ENCODE measurements at places on chromosomes 7 and 10.

- no peak for DNase-seq
Observed at GRCh38 chr7:159061674-159062212, 82.9 kb downstream of the VIPR2 start.

DNA sequence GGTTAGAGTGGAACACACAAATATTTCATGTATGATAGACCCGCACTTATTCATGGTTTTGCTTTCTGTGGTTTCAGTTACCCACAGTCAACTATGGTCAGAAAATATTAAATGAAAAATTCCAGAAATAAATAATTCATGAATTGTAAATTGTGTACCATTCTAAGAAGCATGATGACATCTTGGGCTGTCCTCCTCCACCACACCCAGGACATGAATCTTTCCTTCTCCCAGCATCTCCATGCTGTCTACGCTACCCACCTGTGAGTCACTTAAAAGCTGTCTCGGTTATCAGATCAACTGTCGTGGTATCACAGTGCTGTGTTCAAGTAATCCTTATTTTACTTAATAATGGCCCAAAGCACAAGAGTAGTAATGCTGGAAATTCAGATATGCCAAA lies 419.6 kb upstream of the NRP1 start:
- no peak for DNase-seq

DNA sequence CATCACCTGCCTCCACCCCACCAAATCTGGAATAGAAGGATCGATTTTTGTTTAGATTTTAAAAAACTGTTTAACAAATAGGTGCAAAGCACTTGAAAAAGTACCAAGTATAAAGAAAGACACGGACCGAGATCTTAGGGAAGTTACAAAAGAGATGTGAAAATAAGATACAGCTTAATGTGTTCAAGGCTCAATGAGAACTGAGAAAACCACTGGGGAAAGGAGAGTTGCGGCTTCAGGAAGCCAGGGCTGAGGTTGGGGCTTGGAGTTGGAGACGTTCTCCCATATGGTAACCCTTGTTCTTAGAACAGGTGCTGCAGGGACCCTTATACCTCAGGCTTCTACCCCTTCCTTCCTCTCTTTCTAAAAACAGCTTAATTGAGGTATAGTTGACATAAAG lies 140.2 kb downstream of the FANK1 start:
- no peak for DNase-seq

DNA sequence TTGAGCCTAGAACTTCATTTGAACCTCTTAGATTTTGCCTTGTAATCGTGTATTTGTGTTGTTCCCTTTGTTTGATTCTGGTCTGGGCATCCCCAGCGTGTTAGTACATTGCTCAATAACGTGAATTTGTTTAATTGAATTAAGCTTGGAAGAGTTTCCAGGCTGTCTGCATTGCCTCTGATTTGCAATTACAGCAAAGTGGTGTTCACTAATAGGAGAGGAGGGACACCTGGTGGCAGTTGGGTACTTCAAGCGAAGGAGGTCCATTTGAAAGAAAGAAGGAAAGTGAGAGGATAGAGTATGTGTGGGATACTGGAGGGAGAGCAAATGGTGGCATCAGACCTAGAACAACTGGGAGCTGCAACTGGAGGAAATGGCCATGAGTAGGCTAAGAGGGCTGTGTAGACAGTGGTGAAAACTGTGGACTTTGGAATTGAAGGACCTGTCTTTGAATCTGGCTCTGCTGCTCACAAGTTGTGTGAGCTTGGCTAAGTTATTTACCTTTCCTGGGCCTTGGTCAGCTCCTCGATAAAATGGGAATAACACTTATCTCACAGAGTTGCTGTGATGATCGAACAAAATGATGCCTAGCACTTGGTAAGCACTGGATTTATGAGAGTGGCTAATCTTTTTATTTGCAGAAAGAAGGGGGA lies 15.1 kb downstream of the LSMEM1 start:
- DNase-seq: no peak

Measured in RWPE2 (cell line).